ENCODE measurements at places on chromosomes 6 and 20.

- DNase-seq = no peak
These were observed 55.5 kb upstream of the SMLR1 start for GRCh38 chr6:130771741-130772140.

GRCh38 chr6:48733581-48733980 is 622.6 kb upstream of the PTCHD4 start:
- no peak for DNase-seq

DNA sequence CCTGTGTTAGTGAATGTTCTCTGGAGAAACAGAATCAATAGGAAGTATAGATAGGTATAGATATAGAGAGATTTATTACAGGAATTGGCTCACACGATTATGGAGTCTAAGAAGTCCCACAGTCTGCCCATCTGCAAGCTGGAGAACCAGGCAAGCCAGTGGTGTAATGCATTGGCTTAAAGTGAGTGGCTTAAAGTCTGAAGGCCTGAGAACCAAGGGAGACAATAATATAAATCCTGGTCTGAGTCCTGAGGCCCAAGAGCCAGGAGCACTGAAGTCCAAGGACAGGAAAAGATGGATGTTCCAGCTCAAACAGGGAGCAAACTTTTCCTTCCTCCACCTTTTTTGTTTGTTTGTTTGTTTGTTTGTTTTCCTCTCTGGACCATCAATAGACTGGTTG is 131.2 kb upstream of the LRFN2 start:
- no peak for DNase-seq

- DNase-seq = no peak
These were observed 118.9 kb upstream of the SMLR1 start for GRCh38 chr6:130708338-130708737.

- peak; percentile 7 for DNase-seq
These were observed 52.6 kb upstream of the MAFB start for GRCh38 chr20:40741507-40742106.

DNA sequence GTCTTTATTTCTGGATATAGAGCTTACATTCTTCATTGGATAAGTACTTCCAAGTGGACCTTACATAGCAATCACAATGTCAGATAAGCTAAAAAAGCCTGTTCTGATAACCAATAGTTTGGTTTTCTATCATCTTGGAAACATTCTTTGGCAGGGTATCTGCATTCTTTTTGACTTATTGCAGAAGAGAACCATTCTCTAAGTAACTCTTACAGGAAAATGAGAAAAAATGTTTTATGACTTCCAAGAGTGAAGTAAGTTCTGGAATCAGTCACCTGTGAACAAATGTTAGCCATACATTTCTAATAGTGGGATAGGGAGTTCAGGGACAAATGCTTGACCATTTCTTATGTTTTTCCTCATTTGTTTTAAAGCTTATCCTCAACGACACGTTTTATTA is 564.0 kb downstream of the CD109 start:
- no peak for DNase-seq

Data from stimulated activated CD4-positive, alpha-beta T cell treated with anti-CD3 and anti-CD28 coated beads, Interleukin-4, amount 100 ng/mL, for 1 hour (primary cell).